HCEC 1CT (cell line): ENCODE measurements at places on chromosomes 11 and 22.

DNA sequence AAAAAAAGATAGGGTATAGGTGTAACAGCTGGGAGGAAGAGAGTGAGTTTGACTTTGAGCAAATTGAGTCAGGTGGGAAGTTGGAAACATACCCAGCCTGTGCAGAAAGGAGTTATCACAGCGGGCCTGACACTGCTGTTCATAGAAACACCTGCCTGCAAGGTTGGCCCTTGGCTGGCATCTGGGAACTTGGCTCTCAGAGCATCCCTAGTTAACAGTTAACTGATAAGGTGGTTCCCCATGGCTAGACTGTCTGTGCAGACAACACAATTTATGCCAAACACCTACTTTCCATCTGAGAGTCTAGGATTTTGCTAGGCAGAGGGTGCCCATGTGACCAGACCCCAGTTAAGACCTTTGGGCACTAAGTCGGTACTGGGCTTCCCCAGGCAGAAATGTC is 31.4 kb downstream of the ADAMTS8 start:
- DNase-seq: no peak

DNA sequence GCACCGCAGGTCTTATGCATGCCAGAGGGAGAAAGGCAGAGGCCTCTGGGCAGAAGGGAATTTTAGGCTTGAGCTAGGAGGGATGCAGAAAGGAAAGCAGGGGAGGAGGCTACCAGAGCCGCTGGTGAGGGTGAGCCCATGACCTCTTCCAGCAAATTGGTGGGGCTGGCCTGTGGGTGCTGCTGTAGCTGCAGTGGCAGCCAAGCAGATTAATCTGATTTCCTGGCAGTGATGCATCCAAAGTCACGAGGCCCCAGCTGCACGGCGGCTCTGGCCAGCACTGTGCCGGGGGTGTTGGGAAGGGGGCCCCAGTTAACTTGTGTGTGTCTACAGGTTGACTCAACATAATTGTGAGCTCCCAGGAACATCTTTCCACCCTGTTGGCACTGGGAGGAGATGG is 41.4 kb upstream of the B3GAT1 start:
- DNase-seq: no peak

DNA sequence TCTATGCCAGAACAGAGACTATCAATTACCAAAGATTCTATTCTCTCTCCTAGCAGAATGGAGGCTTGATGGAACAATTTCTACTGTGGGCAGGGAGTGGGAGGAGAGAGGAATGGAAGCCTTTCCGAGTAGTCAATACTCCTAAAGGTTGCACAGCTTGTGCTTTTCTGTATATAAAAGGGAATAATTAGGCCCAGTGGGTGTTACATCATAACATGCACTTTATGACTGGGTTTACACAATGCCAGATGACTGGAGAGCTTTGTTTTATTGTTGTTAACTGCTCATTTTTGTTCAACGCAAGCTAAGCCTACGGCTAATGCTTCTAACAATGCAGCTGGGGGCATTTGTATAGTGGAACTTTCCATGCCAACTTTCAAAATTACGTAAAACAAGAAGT is 2237.9 kb upstream of the RAG2 start:
- no peak for DNase-seq

- no peak for DNase-seq
These were observed 20.8 kb downstream of the IL10RA start for GRCh38 chr11:118007040-118007439.

DNA sequence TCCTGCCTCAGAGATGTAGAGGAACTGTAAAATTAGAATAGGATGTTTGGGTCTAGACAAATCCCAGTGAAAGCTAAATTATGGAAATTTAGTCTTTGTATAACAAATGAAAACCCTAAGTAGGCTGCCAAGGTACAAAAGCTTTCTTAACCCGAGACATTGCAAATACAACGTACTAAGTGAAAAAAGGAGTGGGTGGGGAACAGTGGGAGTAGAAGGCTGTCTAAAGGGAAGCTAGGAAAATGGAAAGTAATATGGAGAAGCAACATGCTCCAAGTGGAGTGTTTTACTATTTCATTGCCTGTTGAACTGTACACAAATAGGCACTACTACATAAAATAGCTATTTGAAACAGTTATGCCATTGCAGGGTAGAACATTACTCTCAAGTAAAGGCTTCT is 6.8 kb upstream of the LIN7C start:
- DNase-seq: no peak

GRCh38 chr22:40215266-40215665 is 37.5 kb downstream of the TNRC6B start:
- DNase-seq: no peak

GRCh38 chr11:82898241-82898640 is 2.0 kb downstream of the PRCP start:
- DNase-seq: no peak

- no peak for DNase-seq
These were observed 34.9 kb downstream of the SCUBE1 start for GRCh38 chr22:43308060-43308830.

DNA sequence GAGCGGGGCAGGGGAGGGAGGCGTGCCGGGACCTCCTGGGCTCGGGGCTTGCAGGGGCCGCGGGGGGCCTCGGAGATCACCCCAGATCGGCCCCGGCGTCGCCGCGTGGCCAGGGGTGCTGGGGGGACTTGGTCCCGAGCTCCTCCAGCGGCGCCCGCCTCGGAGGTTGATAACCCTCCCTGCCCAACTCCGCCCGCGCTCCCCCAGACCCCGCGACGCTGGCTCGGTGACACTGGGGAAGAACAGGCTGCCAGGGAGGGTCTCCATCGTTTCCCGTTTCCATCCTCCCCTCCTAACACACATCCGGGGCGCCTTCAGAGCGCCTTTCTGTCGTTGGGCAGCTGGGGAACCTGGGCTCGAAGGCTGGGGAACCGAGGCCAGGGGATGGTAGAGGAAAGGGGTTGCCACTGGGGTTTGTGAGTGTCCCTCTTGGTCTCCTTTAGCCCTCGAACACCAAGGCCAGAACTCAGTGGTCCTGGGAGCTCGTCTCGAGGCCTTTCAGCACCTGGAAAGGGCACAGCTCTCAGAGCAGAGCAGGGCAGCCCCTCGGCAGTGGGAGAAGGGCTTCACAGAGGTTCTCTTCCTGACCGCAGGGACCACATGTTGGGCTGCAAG is 431 bp downstream of the SLC37A2 start:
- DNase-seq: no peak

GRCh38 chr11:60197442-60197841 is 14.6 kb upstream of the MS4A6A start:
- DNase-seq: no peak

- peak; percentile 48 for DNase-seq
These were observed 125.1 kb upstream of the E2F8 start for GRCh38 chr11:19365743-19366410.

- no peak for DNase-seq
These were observed 72.8 kb downstream of the RPUSD4 start for GRCh38 chr11:126138636-126139035.
